ENCODE measurements at places on chromosomes 4 and X.

DNA sequence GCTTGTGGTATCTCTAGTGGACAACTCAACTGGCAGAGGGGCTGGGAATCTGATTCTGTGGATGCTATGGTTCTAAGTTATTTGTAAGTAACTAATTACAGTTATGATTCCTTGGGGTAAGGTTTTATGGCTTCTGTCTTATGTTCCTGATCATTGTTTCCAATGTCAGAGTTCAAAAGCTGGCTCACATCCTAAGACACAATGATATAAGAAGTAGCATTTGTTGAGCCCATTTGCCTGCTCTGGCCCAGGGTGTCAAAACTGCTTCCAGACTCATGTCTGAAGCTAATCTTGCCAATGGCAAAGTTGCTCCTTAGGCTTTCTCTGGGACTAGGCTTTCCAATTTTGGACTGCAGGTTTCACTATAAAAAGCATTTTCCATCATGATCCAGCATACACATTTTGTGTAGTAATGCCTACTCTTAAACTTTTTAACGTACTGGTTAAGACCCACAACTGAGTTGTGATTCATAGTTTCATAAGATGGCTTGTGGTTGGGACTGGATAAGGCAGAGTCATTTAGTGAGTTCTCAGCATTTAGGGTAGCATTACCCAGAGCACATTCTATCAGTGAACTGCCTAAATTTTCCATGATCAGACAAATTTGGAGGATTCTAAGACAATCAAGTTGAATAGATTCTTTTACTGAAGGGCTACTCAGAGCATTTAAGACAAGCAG lies 50.0 kb downstream of the CCNI start:
- DNase-seq: no peak

DNA sequence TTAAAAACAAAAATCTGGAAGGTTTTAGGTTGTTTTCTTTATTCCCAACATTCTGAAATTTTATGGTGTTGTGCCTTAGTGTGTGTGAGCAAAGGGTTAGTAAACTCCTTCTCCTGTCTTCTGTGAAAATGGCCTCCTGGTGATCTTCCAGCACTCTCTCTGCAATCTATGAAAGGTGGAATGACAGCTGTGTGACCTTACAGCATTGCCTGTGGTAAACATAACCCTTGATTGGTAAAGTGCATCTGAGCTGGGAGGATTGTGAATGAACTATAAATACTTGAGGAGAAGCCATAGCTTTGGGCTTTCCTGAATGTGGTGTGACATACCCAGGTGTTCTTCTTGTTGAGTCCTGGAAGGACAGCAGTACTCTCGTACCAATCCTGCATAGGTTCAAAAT lies 10.0 kb downstream of the ART3 start:
- DNase-seq: no peak

DNA sequence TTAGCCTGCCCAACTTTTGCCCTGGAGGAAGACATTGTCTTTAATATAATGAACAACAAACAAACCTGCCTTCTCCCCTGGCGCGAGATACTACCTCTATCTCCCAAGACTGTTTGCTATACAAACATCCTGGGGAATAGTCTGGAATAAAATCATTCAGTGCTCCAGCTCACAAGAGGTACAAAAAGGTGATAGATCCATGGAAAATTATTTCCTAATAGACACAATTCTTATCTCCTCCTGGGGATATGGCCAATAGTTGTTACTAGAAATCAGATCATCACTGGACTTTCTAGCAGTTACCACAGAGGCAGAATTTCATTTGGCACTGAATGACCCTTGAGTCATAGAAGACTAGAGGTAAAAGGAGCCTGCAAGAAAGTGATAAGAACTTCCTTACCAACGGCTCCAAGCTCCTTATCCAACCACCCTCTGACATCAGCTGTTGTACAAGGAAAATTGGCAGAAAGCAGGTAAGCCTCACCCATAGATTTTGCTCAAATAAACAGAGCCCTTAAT lies 38.1 kb downstream of the MID1 start:
- DNase-seq: no peak

- no peak for DNase-seq
Observed at GRCh38 chr4:23162275-23162674, 469.5 kb downstream of the GBA3 start.

GRCh38 chrX:20729416-20729815 lies 462.7 kb upstream of the RPS6KA3 start:
- no peak for DNase-seq

DNA sequence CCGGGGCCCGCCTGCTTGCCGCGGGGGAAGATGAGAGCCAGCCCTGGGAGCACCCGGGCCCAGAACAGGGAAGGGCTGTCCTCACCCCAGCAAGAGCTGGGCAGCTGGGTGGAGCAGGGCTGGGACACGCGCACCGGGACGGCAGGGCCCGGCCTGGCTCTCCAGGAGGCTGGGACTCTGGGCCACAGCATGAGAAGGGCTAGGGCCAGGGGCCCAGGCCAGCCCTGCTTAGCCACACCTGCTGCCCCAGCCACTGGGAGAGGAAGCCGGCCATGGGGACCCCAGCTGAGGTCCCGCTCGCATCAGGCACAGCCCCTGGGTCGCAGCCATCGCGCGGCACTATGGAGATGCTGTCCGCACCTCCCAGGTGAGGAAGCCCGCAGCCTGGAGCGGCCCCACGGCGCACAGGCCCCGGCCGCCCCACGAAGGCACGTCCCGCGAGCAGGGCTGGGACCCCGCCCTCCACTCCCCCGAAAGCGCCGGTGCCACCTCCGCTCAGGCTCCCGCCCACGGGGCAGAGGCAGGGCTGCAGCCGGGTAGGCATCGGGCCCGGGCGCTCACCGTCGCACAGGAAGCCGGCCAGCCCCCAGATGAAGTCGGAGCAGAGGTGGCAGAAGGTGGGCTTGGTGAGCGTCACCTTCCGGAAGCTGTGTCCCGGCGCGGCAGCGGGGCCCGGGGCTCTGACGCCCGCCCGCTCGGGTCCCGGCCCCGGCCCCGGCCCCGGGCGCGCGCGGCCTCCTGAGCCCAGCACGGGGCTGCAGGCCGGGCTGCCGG lies 531 bp downstream of the DGKQ start:
- no peak for DNase-seq

GRCh38 chr4:144589512-144589911 lies 56.4 kb upstream of the HHIP start:
- no peak for DNase-seq

Measured in brain pericyte (primary cell).